Activated T-cell treated with anti-CD3 and anti-CD28 coated beads for 24 hours (primary cell): ENCODE measurements at places on chromosomes 12 and 14.

DNA sequence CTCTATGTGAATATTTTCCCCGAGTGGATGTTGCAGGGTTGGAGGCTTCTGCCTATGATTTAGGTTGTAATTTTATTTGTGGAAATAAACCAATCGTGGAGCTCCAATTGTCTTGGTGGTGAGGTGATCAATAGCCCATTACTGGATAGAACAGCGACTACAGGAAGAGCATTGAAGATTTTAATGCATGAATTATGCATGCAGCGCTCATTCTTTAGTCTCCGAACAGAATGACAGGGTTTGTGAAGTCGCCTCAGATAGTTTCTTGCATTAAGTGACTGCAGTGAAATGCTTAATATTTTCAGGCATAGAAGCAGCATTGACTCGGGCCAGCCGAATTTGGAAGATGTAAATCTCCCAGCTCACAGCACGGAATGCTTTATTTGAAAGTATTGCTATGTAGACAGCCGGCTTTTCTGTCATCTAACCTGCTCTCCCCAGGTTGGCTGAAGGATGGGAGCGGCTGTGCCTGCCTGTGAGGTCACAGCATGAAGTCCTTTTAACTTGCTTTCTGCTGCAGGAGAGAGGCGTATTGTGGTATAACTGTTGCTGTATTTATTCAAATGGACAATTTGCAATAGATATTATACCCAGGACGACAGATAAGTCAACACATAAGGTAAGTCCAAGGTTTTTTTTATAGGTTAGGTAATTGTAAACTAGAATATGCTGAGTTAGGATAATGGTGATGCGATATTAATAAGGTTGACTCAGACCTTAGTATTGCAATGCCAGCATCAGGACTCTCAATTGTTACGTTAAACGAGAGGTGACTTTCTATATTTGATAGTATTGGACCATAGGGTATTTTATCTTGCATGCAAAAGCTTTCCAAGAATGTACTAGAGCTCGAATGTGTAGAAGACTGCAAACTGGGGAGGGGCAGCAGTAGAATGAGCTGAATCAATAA, 135.7 kb downstream of the CNTN1 start:
- DNase-seq = no peak

GRCh38 chr12:121579190-121579791, 1.5 kb downstream of the KDM2B start:
- DNase-seq = no peak

DNA sequence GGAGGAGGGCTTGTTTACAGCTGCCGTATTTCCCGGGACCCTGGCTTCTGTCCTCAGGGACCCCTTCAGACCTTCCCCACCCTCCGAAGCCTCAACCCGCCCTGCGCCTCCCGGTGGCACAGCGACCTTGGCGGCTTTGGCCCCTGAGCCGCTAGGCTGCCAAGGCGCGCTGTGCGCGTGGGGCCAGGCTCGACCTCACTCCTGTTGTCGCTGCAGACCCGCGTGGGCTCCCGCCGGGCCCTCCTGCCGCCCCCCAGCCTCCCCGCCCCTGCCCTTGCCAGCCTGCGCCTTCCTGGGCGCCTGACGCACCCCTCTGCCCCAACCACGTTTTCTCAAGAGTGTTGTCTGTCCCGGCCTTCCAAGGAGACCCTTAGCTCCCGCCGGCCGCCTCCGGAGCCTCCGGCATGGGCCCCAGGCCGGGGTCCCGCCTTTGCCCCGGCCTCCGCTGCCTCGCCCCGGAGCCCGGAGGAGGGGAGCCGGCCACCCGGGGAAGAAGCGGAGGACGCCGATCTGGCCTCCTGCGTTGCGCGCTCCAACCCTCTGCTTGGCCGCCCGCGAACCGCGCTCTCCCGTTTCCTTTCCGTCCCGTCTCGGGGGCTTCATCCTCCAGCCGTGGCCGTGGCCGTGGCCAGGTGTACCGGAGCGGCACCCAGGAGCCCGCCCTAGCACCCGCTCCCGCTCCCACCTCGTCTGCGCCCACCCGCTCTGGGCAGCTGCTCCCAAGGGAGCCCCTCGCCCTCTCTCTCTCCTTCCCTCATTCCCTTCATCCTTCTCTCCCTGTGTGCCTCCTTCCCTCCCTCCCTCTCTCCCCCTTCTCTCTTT, 19.9 kb downstream of the PPP2R5C start:
- DNase-seq = no peak

DNA sequence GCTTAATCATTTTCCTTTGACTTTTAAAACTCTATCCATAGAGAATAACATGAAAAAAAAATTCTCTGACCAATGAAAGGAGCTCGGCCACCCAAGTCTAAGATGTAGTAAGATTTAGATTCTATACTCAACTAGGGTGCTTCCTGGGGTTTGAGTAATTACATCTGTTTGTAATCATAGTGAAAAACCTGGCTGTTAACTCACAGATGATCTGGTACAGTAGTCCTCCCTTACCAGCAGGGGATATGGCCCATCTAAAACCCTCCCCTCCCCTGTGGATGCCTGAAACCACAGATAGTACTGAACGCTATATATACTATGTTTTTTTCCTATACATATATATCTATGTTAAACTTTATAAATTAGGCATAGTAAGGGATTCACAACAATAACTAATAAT, 89.2 kb downstream of the DAAM1 start:
- DNase-seq = no peak

DNA sequence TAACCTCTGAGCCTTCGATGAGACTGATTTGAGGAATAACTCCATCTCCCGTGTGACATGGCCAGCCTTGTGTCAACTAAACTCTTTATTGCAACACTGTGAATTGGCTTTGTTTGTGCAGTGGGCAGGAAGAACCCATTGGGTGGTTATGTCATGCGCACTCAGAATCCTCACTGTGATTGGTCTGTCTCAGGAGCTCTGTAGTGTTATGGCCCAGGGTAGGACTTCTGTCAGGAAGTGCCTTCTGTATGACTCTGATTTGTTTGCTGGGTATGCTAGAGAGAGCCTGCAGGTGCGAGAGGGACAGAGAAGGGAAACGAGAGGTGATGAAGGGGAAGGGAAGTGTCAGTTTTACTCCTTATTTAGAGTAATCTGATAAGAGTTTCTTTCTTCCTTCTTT, 71.5 kb upstream of the DCD start:
- DNase-seq = no peak

- DNase-seq = no peak
Measured at GRCh38 chr12:462936-463705, 3.4 kb downstream of the B4GALNT3 start.

DNA sequence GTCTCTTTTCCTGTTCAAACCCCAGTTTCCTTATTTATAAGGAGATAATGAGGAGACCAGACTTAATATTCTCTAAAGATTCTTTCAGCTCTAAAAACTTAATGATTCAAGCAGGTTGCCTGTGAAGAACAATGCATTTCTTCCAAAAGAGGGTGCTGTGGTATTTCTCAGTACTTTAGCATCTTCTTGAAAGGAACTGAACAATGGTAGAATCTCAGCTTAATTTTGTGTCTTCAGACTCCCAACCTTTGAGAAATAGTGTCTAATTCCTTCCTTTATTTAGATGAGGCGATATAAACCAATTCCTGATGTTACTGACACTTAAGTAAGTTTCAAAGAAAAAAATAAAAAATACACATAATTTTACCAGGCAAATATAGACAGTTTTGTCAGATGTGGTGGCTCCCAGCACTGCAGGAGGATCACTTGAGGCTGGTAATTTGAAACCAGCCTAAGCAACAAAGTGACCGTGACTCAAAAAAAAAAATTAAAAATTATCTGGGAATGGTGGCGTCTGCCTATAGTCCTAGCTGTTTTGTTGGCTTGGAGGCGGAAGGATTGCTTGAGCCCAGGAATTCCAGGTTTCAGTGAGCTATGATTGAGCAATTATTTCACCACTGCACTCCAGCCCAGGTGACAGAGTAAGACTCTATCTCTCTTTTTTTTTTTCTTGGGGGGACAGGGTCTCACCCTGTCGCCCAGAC, 76.9 kb upstream of the PSMA6 start:
- DNase-seq = no peak

DNA sequence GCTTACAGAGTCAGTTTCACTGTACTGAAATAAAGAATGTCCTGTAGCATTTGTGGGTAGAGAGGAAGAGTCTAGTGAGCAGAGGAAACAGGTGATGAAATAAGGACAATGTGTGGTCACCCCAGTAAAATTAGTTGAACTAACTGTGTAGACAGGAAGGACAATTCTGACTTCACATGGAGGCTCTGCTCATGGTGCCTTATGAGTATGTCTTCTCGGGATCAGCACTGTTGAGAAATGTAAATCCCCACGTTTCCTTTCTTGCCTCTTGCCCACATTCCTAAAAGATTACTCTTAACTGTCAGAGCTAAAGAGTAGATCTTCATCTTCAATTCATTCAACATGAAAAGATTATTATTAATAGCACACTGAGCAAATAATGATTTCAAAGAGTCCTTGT, 113.2 kb upstream of the FLRT2 start:
- no peak for DNase-seq

DNA sequence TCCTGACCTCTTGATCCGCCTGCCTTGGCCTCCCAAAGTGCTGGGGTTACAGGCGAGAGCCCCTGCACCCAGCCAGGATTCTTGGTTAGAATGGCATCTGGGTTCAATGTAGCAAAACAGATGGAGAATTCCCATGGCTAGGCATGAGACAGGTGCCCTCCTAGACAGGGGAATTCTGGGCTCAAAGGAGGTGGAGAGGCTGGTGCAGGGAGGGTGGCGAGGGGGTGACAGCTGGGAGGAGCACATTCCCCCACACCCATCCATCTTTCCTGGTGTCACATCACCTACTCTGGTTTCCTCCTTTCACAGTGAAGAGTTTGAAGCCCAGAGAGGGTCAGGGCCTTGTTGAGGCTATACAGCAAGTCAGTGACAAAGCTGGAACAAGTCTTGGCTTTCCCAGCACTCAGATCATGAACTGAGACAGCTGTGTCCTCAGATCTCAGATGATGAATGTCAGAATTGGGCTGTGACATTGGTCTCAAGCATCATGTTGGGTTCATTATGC, 2.8 kb downstream of the SERPINA1 start:
- DNase-seq = no peak

DNA sequence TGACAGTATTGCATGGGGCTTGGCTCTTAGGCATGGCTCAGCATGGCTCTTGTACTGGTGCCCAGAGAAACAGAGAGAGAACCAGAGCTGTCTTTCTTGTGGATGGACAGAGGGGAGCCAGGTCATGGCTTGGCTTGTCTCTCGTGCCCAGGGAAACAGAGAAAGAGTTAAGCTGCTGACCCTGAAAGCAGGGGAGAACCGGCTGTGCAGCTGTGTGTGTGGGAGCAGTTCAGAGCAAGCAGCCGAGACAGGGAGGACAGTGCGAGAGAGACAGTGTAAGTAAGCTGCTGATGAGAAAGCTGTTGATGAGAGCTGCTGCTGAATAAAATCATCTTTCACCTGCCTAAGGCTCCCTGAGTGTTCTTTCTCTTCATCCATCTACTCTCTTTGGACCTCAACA, 61.3 kb upstream of the DDHD1 start:
- no peak for DNase-seq
